ENCODE measurements at places on chromosomes 7 and 10.

GRCh38 chr7:73852500-73852899 lies 8.5 kb upstream of the TMEM270 start:
- DNase-seq = no peak

DNA sequence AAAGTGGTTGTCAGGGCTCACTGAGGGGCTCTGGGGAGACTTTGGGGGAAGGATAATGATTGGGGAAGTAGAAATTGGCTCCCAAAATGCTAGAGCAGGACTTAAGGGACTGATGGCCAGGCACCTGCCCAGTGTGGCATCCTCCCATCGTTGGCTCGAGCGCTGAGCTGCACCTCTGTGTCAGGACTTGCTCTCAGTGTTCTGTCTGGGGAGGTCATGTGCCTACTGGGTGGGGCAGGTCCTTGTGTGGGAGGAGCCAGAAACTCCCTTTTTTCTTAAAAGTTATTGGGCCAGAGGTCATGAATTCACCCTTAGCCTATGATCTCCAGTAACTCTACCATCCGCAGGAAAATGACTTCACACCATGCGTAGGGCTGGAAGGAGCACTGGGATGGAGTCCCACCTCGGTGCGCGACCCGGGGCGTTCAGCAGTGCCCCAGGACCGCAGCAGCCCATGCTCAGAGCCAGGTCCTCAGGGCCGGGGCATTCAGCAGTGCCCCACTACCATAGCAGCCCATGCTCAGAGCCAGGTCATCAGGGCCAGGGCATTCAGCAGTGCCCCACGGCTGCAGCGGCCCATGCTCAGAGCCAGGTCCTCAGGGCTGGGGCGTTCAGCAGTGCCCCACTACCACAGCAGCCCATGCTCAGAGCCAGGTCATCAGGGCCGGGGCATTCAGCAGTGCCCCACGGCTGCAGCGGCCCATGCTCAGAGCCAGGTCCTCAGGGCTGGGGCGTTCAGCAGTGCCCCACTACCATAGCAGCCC lies 221.9 kb downstream of the EBF3 start:
- no peak for DNase-seq

DNA sequence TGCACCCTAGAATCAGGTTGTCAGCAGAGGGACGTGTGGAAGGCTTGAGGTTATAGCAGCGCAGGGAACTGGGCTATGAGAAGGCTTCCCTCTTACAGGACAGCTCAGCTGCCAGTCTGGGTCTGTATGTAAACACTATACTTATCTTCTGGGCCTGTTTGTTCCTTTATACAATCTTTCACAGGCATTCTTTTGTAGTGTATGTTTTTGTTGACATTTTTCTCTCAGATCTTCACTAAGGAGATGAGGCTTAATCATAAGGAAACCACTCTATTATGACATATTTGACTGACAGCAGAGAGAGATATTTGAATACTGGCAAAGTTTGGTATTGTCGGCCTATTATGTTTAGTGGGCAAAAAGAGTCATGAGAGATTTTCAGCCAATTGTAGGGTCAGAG lies 929 bp downstream of the GBF1 start:
- no peak for DNase-seq

- no peak for DNase-seq
These were observed at the start of gene ABCA13 for GRCh38 chr7:48171202-48171601. Gene ABCA13, plus strand, starts transcription at chr7:48171458. Its CDS starts 26 bp downstream, at chr7:48171484.

DNA sequence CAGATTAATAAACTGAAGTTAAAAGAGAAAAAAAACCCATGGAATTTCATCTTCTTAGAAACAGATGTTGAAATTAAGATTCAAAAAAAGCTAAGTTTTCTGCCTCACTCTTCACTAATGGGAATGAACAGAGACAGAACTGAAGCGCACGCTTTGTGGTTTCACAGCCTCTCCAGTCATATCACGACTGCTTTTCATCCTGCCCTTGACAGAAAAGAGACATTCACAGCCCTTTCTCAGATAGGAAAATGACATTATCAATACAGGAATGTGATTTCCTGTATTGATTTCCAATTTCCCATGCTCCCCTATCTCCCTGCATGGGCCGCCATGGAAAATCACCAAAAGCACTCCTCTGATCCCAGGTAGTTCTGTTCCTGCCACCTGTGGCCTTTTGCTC lies 108.2 kb downstream of the PFKFB3 start:
- DNase-seq = no peak

GRCh38 chr7:76296743-76297740 lies 5.4 kb upstream of the HSPB1 start:
- DNase-seq = no peak
